ENCODE measurements at places on chromosomes 4 and X.

DNA sequence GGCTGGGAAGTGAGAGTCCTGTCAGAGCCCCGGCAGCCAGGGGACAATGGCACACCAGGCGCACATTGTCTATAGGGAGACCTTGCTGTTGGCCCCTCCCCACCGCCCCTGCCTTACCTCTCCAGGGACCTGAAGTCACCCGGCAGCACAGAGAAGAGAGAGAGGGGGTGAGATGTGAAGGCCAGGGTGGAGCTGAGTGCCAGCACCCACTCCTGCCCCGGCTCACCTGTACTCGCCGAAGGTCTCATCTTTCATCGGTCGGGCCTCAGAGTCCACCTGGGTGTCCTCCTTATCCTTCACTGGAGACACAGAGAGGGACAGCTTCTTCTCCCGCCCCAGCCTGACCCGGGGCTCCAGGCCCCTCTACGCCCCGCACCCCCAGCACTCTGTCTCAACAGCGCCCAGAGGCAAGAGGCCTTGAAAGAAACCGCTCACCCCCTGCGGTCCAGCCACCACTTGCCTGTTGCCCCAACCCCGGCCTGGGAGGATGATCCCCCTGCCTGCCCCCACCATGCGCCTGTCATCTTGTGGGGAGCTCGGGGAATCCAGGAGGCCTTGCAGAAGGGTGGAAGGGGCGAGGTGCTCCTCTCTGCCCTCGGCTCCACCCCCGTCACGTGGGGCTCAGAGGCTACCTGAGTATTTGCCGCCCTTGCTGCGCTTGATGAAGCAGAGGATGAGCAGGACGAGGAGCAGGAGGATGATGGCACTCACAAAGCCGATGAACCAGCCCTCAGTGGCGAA is 22.6 kb downstream of the L1CAM start:
- no peak for DNase-seq

- no peak for DNase-seq
Observed at GRCh38 chr4:98387345-98388026, 126.3 kb downstream of the RAP1GDS1 start.

DNA sequence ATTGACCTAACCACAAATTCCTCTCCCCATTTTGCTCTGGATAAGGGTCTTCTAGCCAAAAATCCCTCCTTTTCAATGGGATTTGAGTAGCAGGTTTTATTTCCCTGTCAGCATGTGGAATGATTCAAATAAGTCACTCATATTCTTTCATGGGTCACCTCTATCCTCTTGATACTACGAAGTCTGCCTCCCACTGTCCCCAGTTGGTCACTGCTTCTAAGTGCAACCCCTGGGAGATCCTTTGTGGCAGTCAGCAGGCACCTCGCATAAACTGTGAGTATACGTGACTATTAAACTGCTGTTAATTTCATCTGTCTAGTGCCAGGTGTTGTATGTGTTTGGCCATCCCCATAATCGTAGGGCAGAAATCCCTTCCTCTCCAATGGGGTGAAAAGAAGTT is 1667.9 kb upstream of the PCDH7 start:
- no peak for DNase-seq

GRCh38 chrX:136920001-136920400 is 39.5 kb upstream of the RBMX start:
- DNase-seq: no peak

DNA sequence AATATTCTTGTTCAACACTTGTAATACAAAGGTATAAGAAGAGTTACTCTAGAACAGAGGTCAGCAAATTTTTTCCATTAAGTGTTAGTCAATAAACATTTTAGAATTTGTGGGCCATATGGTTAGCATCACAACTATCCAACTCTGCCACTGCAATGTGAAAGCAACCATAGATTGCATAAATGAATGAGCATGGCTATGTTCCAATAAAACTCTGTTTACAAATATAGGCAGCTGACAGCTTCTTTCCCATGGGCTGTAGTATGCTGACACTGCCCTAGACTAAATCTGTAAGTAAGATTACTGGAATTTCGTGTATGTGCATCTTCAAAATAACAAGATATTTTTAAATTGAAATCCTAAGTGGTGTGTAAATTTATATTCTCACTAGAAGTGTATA is 73.7 kb downstream of the GABRA2 start:
- no peak for DNase-seq

DNA sequence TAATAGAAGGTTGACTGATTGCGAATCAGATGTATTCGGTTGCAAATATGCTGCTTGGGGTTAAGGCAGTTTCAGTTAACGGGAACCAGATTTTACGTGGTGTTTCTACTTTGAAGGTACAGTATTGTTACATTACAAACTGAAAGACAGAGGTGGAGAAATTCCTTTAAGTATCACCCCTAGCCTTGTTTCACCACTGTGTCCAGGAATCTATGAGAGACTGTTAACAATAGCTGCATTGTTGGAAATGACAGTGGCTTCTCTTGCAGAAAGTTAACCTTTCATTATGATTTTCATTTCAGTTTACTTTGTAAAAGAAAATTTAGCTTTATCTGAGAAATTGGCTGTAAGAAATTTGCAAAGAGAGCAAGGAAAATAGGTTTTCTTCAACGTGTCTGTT is 2.6 kb downstream of the CDKL5 start:
- no peak for DNase-seq

- DNase-seq: no peak
Observed at GRCh38 chrX:74788545-74789086, 136.6 kb downstream of the NEXMIF start.

- no peak for DNase-seq
Observed at GRCh38 chr4:45007508-45007907, 281.2 kb upstream of the GNPDA2 start.

DNA sequence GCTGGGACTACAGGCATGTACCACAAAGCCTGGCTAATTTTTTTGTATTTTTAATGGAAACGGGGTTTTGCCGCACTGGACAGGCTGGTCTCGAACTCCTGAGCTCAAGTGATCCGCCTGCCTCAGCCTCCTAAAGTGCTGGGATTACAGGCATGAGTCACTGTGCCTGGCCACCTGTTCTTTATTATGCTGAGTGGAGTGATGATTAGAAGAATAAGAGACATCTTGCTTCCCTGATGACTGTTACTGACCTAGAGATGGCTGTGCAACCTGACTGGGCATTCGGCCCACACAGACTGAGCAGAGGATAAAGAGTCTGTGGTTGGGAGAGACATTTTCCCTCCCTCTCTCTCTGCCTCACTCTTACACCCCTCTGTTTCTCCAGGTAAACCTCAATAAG is 56.7 kb downstream of the SPINK2 start:
- DNase-seq: no peak

DNA sequence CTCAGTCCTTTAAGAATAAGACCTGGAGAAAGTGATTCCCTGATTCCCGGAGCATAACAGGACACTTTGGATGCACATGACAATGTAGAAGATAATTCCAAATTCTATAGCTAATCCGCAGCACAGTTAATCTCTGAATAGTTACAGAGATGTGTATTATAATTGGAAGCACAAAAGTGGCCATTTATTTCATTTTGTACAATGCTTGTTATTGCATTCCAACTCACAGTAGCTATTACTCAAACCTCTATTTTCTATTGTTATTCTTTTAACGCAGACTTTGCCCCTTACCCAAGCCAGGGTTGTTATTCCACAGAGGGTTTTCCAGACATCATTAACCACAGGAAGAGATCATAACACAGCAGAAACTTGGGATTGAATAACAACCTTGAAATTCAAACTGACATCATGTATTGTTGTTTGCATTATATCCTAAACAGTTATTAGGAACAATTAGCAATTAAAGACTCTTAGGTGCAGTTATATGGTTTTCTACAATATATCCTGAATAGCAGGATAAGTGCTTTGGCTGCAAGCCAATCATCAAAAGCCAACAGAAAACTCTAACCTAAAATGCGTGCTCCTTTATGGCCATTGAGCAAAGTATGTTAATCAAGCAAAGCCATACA is 984.0 kb upstream of the TENM3 start:
- DNase-seq: no peak

Measured in activated naive CD4-positive, alpha-beta T cell treated with anti-CD3 and anti-CD28 coated beads, Interleukin-2, amount 50 U/mL, for 16 hours (primary cell).